ENCODE measurements at places on chromosomes 12 and 14. TPM values are rescaled to one million over a fixed set of nuclear protein-coding genes. Genes with fewer than 3 reads are reported as not detected.

The CIDEB gene
- polyA plus RNA-seq, result 2.8 TPM

The CLEC4D gene
- not detected for polyA plus RNA-seq

The MYBPC1 gene
- not detected for polyA plus RNA-seq

The RD3L gene
- not detected for polyA plus RNA-seq

The DEGS2 gene
- 0.22 TPM for polyA plus RNA-seq

The MFAP5 gene
- polyA plus RNA-seq, result 0.23 TPM

The SLC2A14 gene
- polyA plus RNA-seq, result 0.20 TPM

The APOF gene
- polyA plus RNA-seq, result not detected

The CLEC1B gene
- not detected for polyA plus RNA-seq

The MUCL1 gene
- not detected for polyA plus RNA-seq

The PROX2 gene
- polyA plus RNA-seq, result 0.42 TPM

The CCDC177 gene
- not detected for polyA plus RNA-seq

The FIGNL2 gene
- not detected for polyA plus RNA-seq

The SCFD1 gene
- polyA plus RNA-seq, result 93.5 TPM
